Upper lobe of left lung (tissue), 6 donors: ENCODE measurements at places on chromosomes 12 and 14. TPM values are rescaled to one million over a fixed set of nuclear protein-coding genes. Genes with fewer than 3 reads are reported as not detected.

The ATXN2 gene
- total RNA-seq, result 54.4 TPM

The TTC9 gene
- 6.1 TPM for total RNA-seq

The ADAMTS20 gene
- total RNA-seq, result not detected

The RPL10L gene
- total RNA-seq, result not detected

The MYH6 gene
- total RNA-seq, result not detected

The PELI2 gene
- 21.6 TPM for total RNA-seq

The INHBC gene
- not detected for total RNA-seq

The DIO2 gene
- total RNA-seq, result 1.7 TPM

DNA sequence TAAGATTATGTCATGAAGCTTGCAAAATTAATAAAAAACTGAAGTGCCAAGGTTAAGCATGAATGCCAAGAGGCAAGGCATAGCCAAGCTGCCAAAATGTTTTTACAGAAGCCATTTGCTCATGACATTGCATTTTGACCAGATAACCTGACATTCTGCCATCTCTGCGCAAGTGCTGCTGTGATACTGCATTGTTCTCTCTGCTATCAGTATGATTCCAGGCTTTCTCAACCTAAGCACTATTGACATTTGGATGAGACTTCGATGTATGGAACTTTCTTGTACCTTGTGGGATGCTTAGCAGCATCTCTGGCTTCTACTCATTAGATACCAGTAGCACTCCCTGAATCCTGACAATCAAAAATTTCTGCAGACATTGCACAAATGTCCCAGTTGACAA, 139.2 kb downstream of the RASSF9 start:
- no peak for DNase-seq

- no peak for DNase-seq
These were observed 88.6 kb downstream of the MAP1LC3B2 start for GRCh38 chr12:116647813-116648212.

DNA sequence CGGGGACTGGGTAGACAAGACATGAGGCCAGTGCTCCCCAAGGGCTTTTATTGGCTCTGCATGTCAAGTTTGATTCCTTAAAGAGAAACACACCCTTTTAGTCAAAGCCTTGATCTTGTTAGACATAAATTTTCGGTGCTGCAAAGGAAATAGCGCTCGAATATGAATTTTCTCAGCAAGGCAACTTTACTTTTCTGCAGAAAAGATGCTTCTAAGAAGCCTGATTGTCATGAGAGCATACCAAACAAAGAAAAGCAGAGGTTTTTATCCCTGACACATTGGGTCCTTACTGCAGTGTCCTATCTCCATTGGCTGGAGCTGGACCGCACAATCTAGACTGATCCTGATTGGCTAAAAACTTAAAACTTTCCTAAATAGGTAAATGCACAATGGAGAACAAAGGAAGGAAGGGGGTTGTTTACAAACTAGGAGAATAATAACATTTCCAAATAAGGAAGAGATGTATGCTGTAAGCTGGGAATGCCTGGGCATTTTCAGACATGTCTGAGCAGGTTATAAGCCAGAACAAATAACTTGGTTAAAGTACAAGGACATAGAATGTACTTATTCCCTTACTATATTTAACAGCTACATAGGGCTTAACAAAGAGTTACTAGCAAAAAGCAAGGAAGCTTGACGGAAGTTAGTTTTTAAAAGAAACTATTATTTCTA, 17.2 kb downstream of the TXNRD1 start:
- DNase-seq, result no peak

DNA sequence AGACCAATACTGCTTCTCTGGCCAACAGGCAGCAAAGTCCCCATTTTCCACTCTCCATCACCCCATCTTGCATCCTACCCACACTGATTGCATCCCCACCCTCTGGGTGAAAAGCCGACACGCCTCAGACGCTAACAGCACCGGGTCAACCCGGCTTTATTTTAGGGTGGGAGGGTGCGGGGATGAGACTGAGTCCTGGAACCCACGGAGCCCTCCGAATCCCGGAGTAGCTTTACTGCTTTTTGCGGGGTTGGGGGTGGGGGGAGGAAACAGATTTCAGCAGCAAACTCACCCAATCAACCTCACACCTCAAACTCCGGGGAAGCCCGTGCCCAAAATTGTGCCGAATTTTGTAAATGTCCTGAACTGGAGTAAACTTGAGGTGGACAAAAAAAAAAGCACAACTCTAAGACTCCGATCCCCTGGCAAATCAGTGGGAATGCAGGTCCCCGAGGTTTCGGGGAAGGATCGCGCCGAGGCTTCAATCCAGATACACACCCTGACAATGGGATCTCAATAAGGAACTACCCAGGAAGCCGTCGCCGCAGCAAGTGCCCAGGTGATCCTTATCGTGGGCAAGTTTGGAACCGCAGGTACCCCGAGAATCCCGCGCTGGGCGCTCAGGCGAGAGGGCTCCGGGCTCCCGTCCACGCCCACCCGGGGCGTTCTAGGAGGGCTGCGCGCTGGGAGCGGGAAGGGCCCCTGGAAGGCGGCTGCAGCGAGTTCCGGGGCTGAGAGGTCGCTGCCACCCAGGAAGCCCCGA, 1.1 kb downstream of the GCH1 start:
- DNase-seq, result no peak

DNA sequence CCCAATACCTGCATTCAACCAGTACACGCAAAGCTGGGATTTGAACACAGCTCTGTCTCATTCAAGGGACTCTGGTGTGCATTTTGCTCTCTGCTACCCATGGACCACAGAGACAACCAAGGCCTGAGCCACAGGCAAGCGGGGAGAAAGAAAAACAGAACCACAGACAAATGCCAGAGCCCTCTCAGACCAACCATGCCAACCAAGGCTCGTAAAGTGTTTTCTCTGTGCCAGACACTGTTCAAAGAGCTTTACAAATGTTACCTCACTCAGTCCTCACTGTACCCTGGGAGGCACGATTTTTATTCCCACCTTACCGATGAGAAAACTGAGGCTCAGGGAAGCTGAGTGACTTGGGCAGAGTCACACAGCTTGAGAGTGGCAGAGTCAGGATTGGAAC, 32.4 kb upstream of the EML1 start:
- no peak for DNase-seq

- no peak for DNase-seq
These were observed 472.1 kb upstream of the RGS6 start for GRCh38 chr14:71460091-71460490.

- DNase-seq, result no peak
These were observed 343.4 kb upstream of the USP15 start for GRCh38 chr12:61916831-61917230.

DNA sequence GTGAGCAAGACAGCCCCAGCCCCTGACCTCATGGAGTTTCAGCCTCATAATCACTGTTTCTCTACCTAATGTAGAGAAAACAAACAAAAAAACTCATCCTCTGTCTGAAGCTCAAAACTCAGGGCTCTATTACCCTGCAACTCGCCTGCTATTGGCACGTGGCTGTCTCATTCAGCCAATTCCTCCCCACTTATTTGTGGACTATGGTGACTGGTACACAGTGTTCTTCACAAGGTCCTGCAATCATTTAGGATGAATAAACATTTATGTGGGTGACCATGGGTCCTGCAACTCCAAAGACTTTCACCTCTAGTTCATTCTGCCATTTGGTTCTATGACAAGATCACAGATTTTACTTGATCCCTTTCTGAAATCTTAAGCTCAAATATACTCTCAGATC, 4.7 kb downstream of the PPP2R3C start:
- no peak for DNase-seq

DNA sequence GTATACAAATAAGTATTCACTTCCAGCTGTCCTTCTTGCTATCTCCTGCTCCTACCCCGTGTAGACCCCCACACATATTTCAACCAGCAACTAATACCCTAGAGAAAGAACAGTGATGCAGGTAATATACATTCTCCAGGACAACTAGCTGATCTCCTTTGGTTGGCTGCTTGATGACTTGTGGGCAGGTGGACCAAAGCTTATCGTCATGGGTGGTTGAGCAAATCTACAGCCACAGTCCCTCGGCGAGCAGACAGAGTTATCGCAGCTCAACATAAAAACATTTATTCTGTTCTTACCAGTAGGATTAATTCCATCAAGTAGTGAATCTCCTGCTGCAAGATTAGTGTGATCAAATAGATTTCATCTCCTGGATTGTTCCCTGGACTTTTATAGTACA, 314.3 kb downstream of the TMEM132D start:
- no peak for DNase-seq

DNA sequence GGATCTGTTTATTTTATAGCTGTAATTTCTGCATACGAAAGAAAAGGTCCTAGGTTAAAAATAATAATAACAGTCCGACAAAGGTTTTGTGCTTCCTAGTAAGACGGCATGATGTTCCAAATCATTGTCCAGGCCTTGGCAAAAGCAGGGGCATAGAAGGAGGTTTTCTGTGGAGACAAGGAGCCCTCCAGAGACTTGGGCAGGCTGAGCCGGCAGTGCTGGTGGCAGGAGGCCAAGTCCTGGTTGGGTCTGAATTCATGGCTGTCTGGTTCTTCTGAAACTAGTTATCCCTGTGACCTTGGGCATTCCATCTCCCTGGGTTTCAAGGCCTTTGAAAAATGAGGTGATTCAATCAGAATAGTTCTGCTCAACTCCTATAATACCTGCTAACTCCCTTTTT, 44.0 kb downstream of the KCNK13 start:
- DNase-seq, result no peak

GRCh38 chr14:51310505-51310944, 70.5 kb downstream of the TMX1 start:
- DNase-seq, result no peak

DNA sequence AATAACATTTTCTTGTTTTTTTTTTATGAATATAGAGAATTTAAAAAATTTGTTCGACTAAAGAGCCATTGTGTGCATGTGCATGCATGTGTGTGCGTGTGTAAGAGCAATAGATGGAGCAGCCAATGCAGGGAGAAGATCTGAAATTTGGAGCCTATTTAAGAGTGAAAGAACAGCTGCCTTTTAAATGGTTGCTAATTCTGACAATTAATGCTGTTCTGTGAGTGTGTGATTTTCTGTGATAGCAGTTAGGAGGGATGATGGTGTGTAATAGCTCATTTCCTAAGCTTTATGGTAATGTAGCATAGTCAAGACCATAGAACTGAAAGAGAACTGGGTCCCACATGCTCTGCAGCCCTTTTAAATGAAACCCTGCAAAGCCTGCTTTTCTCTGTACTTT, 137.9 kb downstream of the NRXN3 start:
- no peak for DNase-seq

DNA sequence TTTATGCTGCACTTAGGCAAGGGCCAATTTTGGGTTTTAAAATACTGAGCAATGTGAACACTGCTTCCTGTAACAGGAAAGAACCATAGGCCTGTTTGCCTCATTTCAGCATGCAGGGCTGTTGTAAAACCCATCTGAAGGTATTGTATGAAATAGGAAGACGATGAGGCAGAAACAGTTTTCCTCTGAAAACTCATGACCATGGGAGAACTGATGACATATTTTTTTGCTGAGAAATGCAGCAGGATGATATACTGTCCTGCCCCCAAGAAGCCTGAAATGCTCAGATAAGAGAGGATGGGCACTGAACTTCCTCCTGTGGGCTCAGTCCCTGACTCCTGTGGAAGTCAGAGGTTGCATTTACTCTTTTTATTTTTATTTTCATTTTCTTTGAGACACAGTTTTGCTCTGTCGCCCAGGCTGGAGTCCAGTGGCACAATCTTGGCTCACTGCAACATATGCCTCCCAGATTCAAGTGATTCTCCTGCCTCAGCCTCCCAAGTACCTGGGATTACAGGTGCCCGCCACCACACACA, 17.4 kb downstream of the PYGL start:
- no peak for DNase-seq

GRCh38 chr12:116525418-116526001, 33.7 kb upstream of the MAP1LC3B2 start:
- no peak for DNase-seq

DNA sequence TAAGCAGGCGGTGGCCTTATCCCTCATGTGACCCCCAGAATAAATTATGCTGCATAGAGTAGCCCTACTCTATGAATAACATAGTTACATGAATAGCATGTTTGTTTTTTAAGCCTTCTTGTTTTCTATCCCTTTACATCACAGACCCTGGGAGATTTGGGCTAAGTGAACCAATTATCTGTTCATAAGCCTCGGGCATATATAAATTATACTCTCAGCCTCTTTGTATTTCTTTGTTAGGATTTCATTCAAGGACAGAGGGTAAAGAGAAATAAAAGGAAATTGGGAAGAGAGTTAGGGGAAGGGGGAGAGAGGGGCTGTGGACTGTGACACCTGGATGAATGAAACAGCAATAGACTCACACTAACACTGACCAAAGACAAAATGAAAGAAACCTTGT, 35.3 kb upstream of the RTRAF start:
- DNase-seq, result no peak
